H9 (cell line): ENCODE measurements at places on chromosomes 7 and 10.

- DNase-seq = no peak
Observed at GRCh38 chr7:1724118-1724910, 54.2 kb downstream of the ELFN1 start.

- DNase-seq = no peak
Observed at GRCh38 chr7:133837224-133837623, 289.9 kb upstream of the LRGUK start.

DNA sequence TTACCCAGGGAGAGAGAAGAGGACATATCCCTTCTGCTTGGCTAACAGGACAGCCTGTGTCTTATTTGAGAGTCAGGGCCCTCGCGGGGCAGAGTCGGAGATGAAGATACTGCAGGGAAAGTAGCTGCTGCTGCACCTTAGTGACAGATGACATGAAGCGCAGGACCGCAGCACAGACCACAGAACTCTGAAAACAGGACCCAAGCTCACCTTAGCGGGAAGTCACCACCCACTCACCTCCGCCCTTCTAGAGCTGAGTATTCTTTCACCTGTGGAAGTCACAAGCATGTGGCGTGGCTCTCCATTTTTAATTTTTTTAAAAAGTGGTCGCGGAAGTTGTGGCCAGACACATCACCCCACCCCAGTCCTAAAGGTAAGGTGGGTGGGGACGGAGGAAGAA is 191.4 kb downstream of the FAM107B start:
- DNase-seq = no peak

DNA sequence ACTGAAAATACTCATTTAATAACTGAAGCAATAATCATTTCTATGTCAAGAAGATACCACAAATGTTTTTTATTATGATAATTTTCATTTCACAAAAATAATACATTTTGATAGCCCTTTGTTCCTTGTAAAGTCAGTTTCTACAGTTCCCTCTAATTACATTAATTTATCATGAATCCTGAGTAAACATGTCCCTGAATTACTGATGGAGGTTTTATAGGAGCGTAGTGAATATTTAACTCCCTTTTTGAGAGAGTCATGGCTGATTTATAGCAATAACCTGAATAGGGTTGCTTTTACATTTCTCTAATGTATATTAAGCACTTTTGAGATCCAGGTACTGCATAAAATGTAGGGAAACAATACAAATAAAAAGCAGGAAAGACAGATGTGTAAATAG is 216.0 kb upstream of the DKK1 start:
- DNase-seq = no peak

GRCh38 chr7:151008143-151008510 is 16.2 kb downstream of the ATG9B start:
- peak; percentile 40 for DNase-seq

DNA sequence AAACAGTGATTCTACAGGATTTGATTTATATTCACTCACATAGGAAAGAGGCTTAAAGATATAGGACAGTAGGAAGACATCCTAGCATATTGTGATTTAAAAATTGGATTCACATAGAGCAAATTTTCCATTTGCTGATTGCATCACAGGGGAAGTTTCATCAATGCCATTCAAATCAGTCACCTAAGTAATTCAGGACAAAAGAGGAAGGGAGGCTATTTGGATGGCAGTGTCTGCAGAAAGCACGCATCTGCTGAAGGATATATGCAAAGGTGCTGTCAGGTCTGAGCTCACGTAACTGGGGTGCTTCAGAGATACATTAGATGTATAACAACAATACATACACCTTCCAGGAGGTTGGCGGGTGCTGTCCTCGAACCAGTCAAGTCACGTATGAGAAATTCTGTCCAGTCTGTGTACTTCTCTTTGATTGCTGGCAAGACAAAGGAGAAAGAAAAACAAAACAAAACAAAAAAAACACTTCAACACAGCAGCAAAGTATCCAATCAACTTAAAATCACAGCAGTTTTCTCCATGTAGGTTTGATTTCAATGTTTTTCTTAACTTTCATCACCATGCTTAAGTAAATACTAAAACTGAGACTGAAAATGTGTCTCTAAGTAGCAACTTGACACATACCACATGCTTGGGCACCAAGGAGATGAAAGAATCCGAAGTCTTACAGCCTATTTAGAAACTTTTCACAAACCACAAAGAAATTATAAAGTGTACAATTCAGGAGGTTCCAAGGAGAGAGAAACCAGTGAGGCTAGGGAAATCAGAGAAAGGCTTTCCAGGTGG is 125.1 kb downstream of the SFMBT2 start:
- DNase-seq = no peak

DNA sequence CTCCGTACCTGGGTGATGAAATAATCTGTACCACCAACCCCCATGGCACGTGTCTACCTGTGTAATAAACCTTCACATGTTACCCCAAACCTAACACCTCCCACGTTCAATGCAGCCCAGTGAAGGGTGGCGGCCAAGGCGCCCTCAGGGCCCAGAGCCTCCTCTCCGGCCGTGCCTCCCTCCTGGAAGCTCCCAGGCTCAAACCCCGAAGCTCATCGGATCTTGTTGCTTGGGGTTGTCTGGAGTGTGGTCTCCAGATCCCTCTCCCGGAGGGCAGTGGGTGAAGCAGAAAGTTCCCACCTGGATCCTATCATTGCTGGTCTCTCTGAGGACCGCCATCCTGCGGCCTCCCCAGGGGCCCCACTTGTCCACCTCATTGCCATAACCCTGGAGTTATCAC is 9.4 kb upstream of the KNDC1 start:
- DNase-seq = peak; percentile 24

DNA sequence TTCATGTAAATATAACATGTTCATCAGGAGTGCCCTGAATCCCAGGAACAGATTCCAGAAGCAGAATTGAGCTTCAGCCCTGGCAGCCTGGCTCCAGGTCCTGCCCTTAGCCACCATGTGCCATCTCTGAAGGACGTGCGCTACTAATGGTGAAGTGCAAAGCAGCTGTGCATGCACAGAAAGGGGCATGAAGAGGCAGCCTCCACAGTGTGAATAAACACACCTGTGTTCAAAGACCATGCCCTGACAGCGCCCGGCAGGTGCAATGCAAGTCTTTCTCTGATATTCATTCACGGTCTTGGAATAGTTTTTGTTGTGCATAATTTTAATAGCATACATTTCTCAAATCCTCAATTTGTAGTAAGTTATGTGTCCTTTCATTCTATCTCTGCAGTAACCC is 250.4 kb upstream of the TCERG1L start:
- no peak for DNase-seq

GRCh38 chr7:70568674-70569334 is 563.1 kb upstream of the GALNT17 start:
- DNase-seq = no peak

DNA sequence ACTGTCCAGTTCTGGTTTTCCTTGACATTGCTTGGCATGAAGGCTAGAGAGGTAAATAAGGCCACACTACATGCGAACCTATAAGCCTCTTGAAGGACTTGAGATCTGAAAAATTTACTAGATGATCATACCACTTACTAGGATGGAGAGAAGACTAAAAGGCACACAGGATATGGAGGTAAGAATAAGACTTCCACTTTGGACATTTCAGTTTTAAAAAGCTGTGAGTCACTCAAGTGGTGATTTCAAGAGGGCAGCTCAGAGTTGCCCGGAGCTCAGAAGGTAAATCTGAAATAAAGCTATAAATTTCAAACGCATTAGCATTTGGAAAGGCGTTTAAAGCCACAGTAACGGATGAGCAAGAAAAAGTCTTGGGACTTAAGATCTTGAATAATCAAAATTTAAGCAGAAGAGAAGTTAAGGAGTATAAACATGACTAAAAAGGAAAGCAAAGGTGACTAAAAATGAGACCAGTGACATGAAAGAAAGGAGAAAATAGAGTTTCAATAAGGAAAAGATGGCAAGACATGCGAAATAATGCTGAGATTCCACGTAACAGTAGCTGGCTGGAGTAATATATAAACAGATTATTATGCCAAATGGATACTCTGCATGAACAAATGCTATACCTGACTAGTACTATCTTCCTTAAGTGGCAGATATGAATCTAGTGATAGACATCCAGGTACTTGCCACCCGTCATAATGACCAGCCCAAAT is 68.3 kb downstream of the SNX13 start:
- DNase-seq = no peak

- no peak for DNase-seq
Observed at GRCh38 chr7:140604760-140605159, 35.9 kb downstream of the DENND2A start.

DNA sequence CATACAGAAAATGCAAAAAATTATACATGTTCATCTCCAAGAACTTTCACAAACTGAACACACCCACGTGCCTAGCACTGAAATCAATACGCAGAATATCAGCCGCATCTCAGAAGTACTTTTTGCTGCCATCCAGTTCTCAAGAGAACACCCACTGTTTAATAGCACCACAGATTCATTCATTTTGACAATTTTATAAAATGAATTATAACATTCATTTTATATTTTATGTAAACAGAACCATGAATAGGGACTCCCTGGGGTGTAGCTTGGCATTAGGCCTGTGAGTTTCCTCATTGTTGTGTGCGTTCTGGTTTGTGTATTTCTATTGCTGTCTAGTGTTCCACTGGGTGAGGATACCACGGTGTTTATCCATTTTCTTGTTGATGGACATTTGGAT is 77.3 kb upstream of the PIP4K2A start:
- no peak for DNase-seq

GRCh38 chr7:73984481-73985205 is 43.3 kb upstream of the ELN start:
- no peak for DNase-seq

GRCh38 chr7:101111261-101111660 is 15.6 kb upstream of the SERPINE1 start:
- no peak for DNase-seq

DNA sequence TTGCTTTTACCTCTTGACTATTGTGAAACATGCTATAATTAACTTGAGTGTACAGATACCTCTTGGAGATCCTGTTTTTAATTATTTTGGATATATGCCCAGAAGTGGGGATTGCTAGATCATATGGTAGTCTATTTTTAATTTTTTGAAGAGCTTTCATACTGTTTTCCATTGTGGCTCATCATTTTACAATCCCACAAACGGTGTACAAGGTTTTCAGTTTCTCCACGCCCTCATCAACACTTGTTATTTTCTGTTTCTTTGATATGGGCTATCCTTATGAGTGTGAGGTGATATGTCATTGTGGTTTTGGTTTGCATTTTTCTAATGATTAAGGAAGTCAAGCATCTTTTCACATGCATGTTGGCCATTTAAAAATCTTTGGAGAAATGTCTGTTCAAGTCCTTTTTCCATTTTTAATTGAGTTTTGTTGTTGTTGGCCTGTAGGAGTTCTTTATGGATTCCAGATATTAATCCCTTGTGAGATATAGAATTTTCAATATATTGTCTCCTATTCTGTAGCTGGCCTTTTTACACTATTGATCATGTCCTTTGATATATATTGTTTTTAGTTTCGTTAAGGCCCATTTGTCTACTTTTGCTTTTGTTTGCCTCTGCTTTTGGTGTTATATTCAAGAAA is 7.5 kb downstream of the AGK start:
- no peak for DNase-seq

DNA sequence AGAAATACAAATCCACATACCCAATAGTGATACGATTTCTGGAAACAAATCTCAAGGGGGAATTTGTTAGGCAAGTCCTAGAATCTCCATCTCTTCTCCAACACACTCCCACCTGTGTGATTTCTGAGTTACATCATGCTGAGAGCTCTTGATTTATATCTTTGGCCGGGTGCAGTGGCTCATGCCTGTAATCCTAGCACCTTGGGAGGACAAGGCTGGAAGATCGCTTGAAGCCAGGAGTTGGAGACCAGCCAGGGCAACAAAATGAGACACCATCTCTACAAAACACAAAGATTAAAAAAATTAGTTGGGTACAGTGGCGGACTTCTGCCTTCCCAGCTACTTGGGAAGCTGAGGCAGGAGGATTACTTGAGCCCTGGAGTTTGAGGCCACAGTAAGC is 1.5 kb upstream of the MTPN start:
- no peak for DNase-seq

DNA sequence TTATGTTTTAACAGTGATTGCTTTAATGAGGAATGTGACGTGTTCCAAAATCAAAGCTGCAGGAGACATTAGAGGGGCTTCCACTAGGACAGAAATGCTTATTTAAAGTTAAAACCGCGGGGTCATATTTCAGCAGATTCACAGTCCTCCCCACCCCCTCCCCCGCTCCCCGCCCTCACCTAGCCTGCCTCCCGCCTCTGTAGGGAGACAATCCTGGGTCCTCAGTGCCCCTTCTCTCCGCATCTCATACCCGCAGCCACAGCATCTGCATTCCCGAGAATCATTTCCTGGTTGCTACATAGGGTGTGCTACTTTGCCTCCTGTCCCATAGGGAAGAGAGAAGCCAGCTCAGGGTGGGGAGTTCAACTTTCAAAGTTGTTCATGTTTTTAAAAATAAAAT is 3.1 kb upstream of the DRGX start:
- DNase-seq = no peak

DNA sequence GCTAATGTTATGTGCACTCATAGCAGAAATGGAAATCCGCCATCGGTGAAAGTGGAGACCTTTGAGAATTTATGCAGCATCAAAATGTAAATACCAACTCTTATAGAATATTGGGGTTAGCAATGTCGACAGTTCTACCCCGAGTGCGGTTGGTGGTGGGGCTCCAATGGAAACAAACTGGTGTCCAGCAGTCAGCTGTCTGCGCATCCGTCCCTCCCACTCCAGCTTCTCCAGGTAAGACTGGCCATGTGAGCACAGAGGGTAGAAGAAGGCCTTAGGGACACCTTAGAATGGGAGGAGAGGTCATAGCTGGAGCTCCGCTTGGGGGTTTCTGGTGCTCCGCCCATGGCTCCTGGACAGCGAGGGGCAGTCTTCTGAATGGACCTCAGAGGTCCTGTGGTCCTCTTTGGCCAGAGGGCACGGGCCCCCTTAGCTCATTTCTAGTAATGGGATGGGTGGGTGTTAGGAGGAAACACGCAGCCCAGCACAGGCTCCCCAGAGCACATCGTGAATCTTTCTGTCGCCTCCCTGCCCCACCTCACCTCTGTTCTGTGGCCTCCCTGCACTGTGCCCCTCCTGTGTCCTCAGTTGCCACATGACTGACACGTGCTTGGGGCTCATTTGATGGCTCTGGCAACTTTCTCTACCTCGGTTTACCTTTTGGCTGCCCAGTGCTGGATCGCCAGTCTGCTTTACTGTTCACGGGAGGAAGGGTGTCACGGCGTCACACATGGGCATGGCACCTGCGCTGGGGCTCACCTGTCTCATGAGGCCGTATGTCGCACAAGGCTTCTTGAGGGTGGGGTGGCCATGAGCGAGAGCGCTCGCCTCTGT is 50.0 kb downstream of the MGMT start:
- no peak for DNase-seq

- DNase-seq = no peak
Observed at GRCh38 chr7:25557379-25557917, 329.2 kb upstream of the NPVF start.

DNA sequence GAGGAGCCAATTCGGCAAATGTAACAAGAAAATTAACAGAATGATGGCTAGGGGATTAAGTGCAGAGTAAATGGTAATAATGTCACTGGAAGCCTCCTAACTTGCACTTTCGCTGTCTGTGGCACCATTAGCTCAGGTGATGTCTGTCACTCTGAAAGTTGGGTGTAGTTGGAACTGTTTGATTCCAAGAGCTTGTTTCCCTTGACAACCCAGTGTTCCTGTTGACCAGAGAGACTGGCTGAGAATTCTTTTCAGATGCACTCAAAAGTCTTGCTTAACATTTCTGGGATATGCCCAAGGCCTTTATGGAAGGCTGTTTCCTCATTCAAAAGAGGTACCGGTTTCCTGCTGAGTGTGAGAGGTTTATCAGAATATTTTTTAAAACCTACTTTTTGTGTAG is 49.6 kb downstream of the PLPP4 start:
- no peak for DNase-seq
